GM12864 (cell line): ENCODE measurements at places on chromosomes 1 and 21.

DNA sequence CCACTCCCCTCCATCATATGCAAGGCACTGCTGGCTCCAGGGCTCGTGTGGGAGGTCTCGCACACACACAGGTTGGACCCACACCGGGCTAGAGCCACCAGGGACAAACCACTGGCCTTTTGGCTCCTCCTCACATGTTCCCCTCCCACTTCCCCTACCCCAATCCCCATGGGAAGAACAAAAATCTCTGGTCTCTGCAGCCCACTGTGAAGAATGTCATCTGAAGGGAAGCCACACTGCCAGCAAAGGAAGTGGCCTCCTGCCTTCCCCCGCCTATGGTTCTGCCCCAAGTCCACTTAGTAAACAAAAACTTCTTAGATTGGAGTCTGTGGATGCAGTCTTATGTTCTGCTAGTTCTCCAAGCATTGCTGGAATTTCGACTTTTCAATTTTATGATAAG lies 24.2 kb downstream of the OLFML3 start:
- no peak for DNase-seq

DNA sequence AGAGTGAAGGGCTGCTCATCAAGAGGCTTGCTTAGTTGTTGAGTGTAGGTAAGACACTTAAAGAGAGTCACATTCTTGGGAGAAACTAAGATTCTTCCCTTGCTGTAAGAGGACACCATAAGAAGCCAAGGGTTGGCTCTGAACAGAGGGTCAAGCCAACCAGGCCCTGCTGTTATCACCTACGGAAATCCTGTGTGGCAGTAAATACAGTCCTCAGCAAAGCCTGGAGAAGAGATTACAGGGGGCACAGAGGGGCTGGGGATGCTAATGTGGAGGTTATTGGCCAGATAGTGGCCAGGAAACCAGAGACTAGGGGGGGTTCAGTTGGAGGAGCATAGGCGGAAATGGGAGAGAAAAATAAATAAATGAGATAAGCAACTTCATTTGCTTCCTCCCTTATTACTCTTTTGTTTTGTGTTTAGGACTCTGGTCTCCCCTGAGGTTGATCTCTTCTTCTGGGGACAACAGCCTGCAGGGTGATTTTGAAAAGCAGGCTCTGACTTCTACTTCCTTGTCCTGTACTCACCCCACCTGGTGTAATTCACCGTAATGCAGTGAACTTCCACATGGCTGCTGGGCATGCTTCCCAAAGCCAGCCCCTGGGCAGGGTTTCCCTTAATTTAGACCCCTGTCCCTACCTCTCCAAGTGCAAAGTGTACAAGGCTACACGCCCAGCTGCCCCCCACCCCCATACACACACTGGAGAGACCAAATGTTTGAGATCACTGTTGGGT lies 40.9 kb downstream of the MTARC1 start:
- no peak for DNase-seq

- DNase-seq: no peak
Observed at GRCh38 chr1:222974496-222974895, 159.7 kb downstream of the DISP1 start.

DNA sequence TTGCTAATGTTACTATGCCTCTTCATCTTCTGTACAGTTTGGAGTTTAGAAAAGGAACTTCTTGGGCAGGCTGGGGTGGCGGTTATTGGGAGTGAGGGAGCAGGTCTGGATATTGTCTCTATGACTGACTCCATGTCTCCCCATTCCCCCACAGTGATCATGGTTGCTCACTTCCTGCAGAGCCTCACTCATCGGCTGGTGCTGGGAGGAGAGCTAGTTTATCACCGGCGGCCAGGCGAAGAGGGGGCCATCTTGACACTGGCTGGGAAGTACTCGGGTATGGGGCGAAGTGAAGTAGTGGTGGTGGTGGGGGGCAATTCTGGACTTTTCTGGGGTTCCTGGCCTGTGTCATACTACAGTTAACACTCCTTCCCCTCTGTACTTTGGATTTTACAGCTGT lies 2.2 kb downstream of the TOMM40L start:
- DNase-seq: no peak

DNA sequence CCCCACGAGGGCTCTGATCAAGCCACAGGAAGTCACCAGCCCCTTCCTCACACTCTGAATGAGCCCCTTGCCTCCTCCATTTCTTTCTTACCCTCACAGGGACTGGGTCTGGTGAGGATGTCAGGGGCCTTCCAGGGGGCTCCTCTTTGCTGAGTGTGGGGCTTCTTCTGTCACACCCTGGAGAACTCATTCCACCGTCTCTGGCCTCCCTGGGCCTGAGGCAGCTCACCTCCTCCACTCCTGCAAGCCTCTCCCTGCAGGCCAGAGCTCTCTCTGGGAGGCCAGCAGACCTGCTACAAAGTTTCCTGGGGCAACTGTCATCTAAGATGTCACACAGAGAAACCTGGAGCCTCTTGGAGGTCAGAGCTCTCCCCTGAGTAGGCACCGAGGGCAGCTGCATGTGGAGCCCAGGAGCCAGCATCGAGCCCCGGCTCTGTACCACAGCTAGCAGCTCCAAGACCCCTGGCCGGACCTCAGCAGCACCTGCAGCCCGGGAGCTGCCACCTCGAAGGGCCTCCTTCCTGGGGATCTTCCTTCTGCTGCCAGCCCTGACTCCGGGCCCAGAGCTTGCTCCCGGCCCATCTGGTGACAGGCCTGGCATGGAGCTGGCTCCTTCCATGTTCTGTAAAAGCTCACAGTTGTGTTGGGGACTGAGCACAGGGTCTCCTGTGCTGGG lies 1.1 kb downstream of the SPOCD1 start:
- no peak for DNase-seq

- peak; percentile 39 for DNase-seq
Observed at GRCh38 chr1:31549809-31550620, 26.3 kb upstream of the TINAGL1 start.

- no peak for DNase-seq
Observed at GRCh38 chr1:25731148-25731547, 68.8 kb upstream of the SELENON start.
